ENCODE measurements at places on chromosomes 13 and 19.

- DNase-seq, result no peak
These were observed 38.5 kb upstream of the TFDP1 start for GRCh38 chr13:113545931-113546516.

GRCh38 chr13:108305655-108306054 lies 36.1 kb downstream of the TNFSF13B start:
- no peak for DNase-seq

- DNase-seq, result no peak
These were observed 1223.7 kb downstream of the PCDH17 start for GRCh38 chr13:58855283-58855682.

DNA sequence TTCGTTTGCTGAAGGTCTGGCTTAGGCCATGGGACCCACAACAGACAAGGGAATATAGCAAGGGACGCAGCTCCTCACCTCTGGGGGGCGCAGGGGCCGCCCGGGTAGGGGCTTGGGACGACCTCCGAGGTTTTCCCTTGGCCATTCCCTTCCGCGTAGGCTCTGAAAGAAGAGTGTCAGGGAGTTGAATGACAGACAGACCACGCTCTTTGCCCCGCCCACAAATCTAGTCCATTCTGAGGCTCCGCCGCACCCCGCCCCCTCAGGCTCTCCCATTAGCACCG lies 11.4 kb upstream of the ZNF414 start:
- DNase-seq, result no peak

GRCh38 chr13:32408296-32409000 lies 19.5 kb downstream of the N4BP2L1 start:
- no peak for DNase-seq

GRCh38 chr13:98476106-98476505 lies 100.8 kb downstream of the STK24 start:
- peak; percentile 42 for DNase-seq

DNA sequence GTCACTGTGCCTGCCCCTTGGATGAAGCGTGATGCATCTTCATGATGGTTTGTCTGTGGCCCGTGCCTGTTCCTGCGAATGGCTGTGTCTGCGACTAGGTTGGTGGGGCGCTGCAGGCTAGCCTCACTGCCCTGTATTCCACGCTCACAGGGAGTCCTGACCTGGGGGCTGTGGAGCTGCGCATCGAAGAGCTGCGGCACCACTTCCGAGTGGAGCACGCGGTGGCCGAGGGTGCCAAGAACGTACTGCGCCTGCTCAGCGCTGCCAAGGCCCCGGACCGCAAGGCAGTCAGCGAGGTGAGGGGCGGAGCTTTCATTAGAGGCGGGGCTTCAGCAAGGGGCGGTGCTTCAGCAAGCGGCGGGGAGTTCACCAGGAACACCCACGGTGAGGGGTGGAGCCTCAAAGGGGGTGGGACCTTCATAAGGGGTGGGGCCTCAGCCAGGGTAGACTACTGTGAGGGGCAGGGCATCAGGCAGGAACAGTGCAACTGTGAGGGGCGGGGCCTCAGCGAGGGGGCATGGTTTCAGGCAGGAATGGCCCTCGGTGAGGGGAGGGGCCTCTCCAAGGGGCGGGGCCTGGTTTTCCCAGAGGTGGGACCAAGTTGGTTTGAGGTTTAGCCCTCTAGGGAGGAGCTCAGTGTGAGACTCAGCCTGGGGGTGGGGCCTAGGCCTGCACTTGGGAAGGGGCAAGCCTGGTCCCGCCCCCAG lies 17.2 kb downstream of the PKN1 start:
- peak; percentile 71 for DNase-seq

DNA sequence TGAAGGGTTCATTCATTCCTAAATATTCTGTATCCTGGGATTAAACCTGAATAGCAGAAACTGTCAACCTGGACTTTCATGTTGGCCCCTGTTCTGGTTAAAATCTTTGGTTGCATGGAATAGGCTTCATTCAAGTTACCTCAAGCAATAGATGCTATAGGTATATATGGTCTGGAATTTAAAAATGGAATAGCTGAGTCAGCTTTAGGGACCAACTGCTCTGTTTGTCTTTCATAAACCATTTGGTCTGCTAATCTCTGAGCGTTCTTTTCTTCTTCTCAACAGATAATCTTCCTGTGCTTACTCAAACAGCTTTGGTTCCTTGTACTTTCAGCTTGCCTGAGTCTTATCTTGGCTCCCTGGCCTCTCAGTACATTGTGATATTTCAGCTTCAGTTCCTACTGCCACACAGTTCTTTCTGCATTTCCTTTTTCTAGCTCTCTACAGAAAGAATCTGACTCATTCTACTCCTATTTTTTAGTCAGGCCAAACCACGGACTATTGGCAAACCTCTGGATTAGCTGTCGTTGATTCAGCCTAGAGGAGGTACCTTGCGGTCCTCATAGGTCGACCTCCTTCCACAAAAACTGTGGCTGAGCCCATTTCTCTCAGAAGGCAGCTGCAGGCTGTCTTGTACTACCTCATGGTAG lies 35.9 kb upstream of the MAB21L1 start:
- no peak for DNase-seq

GRCh38 chr13:72122661-72123255 lies 255.8 kb upstream of the DACH1 start:
- no peak for DNase-seq

- DNase-seq, result no peak
These were observed 2.1 kb downstream of the PLEKHF1 start for GRCh38 chr19:29667387-29667783.

GRCh38 chr13:85694992-85695391 lies 104.2 kb downstream of the SLITRK6 start:
- DNase-seq, result no peak

- DNase-seq, result no peak
These were observed 8.5 kb downstream of the MIER2 start for GRCh38 chr19:336067-336614.

- DNase-seq, result no peak
These were observed 51.9 kb upstream of the SPATA13 start for GRCh38 chr13:24108615-24108965.

GRCh38 chr19:3586707-3587346 lies 1.5 kb downstream of the GIPC3 start:
- no peak for DNase-seq

DNA sequence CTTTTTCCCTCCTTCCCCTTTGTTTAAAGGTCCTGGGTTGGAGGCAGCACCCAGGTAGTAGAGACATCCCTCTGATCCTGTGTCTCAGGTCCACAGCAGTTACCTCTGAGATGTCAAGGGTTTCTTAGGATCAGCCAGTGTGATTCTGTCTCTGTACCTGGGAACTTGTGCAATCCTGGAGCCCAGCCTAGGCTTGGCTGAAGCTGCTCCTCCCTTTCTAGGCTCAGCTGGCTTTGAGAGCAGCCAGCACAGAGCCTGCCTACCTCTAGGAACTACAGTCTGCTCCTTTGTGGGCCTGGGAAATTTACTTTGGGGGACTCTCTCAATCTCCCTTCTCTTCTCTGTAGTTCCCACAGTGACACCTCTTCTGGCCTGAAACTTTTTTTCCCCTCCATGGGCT lies 171.6 kb downstream of the MTUS2 start:
- DNase-seq, result no peak

- DNase-seq, result no peak
These were observed 73.7 kb downstream of the SGCG start for GRCh38 chr13:23254506-23254905.

DNA sequence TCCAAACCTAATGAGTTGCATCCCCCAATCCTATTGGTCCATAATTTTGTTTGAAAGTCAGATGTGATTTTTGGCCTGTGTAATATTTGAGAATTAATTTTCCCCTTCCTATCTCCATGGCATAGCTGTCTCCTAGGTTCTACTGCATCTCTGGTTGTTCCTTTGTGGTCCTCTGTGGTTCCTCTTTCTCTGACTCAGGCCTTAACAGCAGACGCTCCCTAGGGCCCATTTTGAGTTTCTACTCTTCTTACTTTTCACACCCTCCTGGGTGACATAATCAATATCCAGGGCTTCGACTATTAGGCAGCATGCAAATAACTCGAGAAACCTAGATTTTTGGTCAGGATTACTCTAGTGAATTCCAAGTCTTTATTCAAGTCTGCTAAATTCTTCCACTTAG lies 160.7 kb downstream of the RFC3 start:
- DNase-seq, result no peak

DNA sequence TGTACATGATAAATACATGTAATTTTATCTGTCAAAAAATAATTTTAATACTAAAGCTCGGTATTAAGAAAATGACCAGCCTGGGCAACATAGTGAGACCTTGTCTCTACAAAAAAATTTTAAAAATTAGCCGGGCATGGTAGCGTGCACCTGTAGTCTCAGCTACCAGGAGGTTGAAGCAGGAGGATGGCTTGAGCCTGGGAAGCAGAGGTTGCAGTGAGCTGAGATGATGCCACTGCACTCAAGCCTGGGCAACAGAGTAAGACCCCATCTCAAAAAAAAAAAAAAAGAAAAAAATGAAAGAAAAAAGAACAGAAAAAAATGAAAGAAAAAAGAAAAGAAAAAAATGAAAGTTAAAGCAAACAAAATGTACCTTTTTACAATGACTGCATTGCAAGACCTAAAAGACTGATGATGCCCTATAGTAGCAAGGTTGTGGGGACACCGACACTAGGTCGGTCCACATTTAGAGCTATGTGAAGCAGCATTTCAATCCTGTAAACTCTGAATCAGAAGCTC lies 5.3 kb downstream of the ZFP14 start:
- no peak for DNase-seq
